Stimulated activated CD8-positive, alpha-beta memory T cell treated with anti-CD3 and anti-CD28 coated beads, Interleukin-7, amount 100 ng/mL, for 1 hour (primary cell): ENCODE measurements at places on chromosomes 11 and 22.

DNA sequence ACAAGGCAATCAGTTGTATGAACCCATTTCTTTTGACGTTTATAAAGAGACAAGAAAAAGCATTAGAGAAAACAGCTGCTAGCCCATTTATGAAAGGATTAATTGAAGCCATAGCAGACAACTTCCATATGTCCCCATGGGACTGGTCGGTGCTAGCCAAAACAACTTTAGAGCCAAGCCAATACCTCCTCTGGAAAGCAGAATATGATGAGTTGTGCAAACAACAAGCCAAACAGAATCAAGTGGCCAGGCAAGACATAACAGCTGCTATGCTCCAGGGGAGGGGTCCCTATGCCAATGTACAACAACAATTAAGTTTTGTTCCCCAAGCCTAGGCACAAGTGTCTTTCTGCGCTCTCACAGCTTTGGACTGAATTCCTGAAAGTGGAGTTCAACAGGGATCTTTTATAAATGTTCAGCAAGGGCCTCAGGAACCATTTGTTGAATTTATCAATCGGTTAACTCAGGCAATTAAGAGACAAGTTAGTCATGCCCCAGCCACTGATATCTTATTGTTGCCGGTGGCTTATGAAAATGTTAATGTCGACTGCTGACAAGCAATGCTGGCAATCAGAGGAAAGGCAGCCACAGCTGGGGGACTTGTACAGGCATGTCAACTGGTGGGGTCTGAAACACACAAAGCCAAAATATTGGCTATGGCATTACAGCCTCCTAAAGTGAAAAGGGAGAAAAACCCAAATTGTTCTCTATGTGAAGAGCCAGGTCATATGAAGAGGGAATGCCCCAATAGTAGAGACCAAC is 1593.1 kb upstream of the TENM4 start:
- no peak for DNase-seq

GRCh38 chr11:17185938-17186337 is 21.8 kb downstream of the PIK3C2A start:
- DNase-seq: no peak

- DNase-seq: no peak
Measured at GRCh38 chr11:16613262-16613511, 125.3 kb upstream of the C11orf58 start.

GRCh38 chr22:49192180-49192856 is 635.4 kb downstream of the BRD1 start:
- DNase-seq: no peak

DNA sequence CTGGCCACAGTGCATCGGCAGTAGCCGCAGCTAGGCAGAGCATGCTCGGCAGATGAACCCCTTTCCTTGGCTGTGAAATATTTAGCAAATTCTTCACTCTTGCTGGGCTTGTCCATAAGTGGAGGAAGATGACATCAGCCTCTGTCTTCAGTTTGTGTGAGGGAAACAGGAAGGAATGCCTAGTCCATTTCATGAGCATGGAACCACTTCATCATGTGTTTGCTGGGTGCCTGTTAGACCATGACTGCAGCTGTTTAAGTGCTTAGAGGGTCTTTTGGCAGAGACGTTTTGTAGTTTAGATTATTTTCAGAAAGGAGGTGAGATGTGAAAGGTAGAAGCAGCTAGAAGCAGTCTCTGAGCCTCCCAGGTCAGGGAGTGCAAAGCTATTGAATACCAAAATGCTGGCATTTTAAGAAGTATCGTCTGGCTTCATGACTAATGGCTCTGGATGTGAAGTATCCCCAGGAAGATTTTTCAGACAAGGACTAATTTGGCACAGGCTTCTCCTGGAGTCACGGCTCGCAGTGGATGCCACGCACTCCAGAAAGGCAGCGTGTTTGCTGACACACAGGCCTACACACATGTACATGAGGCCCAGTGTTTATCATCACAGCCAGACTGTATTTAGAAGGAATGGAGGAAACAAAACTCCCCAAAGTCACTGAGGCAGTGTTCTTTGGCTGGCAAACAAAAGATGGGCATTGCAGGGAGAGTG is 43.1 kb upstream of the GRAMD1B start:
- DNase-seq: no peak

GRCh38 chr11:116217006-116217405 is 555.8 kb downstream of the BUD13 start:
- DNase-seq: no peak

GRCh38 chr22:32799496-32799895 is 2.0 kb upstream of the TIMP3 start:
- DNase-seq: no peak

- DNase-seq: no peak
Measured at GRCh38 chr11:125394296-125394695, 101.8 kb downstream of the FEZ1 start.

DNA sequence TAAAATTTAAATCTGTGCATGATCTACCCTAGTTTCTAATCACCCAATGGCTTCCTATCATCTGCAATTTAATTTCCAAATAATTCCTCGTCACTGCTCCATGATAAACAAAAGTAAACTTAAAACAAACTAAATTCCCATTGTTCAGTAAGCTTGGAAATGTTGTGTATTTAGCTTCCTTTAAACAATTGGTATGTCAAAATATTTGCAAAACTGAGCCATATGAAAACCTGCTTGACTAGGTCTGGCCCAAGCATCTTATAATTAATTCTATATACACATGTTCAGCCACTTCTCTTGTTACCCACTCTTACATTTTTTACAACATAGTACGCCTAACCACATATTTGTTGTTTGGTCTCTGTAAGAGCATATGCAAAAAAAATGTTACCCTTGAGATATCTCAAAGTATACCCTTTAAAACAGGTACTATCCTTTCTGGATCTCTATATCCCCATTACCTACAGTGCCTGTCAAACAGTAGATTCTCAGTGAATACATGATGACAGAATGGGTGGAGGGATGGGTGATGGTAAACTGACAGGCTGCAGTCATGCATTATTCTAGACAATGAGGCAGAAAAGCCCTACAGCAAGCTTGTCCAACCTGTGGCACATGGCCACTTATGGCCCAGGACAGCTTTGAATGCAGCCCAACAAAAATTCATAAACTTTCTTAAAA is 1277.9 kb upstream of the TENM4 start:
- no peak for DNase-seq
